ENCODE measurements at places on chromosomes 1 and 21.

GRCh38 chr1:230883967-230884366 is 15.6 kb upstream of the C1orf198 start:
- no peak for DNase-seq

- no peak for DNase-seq
Observed at GRCh38 chr1:88324899-88325298, 359.2 kb upstream of the PKN2 start.

DNA sequence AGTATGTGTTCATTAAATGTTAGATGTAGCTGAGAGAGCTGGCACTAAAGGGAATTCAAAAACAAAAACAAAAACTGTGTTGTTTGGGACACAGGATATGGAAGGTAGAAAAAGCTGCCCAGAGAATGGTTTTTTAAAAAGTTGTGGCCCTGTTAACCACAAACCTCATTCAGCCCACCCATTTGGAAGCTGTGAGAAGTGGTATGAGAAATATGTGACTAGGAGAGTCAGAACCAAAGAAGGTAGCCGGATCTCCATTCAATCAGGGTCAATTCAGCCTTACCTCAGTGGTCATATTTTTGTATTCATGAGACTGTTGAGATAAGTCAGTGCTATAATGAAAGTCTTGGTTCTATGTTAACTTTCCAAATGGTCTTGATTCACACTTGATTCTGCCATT is 29.8 kb upstream of the CACYBP start:
- DNase-seq: no peak

DNA sequence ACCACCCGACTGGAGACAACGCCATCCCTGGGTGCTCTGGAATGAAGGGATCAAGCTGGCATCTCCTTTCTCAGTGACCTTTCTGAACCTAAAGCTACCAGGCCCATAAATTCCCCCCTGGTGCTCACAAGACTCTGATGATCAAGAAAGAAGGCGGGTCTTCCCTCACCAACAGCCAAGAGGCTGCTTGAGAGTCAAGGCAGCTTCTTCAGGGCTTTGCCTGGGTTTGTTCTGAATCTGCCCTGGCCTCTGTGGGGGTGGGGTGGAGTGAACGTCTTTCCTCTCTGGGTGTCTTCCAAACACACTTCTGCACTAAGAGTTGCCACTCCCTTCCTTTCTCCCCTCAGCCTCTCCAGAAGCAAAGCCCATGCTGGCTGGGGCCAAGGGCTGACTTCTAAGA is 36.1 kb downstream of the CD247 start:
- no peak for DNase-seq

GRCh38 chr1:182134257-182134656 is 72.7 kb upstream of the ZNF648 start:
- no peak for DNase-seq
